Epithelial cell of prostate (primary cell): ENCODE measurements at places on chromosomes 6 and 20.
A peak's percentile ranks its signal among the peaks of the same experiment; 100 is the strongest.

DNA sequence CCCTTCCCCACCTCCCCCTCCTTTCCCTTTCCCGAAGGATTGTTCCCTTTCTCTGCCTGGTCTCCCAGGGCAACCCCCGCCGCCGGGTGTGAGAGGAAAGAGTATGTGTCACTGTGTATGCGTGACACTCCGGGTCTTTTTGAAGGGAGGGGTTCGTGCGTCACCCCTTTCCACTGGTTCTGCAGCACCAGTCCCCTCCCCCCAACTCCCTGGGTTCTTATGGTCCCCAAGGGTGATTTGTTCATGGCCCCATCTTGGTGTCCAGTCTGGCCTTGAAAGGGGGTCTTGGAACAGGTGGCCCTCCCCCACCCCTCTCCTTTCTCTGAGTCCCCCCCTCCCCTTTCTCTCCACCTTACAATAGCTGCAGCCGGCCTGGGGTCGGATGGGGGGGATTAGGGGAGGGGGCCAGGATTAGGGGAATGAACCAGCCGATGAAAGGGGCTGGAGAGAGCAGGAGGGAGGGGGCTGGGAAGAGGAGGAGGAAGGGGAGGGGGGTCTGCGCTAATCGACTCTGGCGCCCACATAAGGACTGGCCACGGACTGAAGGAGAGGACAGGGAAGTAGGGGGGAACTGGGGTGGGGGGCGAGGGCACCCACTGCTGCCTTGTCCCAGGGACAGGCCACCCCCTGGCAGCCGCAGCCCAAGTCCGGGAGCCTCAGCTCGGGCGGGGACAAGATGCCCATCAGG lies 1.3 kb upstream of the RING1 start:
- no peak for DNase-seq

GRCh38 chr20:44109951-44110361 lies 77.0 kb downstream of the JPH2 start:
- DNase-seq = no peak

GRCh38 chr6:122202576-122203137 lies 196.8 kb upstream of the HSF2 start:
- no peak for DNase-seq

DNA sequence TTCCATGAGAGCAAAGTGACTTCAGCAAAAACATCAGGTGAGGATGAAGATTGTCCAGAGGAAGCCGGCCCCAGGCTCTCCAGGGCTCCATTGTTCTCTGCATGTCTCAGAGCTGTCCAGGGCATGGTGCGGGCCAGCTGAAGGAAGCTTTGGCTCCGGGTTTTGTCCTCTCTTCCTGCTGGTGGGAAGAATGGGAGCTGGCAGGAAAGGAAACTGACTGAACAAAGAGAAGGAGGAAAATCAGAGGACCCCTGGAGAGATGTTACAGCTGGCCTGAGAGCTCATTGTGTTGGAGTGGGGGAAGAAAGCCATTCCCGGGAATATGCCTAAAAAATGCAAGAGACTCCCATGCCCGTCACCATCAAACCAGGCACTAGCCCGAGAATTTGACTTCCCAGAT lies 27.1 kb downstream of the PRND start:
- DNase-seq = no peak

GRCh38 chr6:168105813-168106632 lies 27.0 kb upstream of the FRMD1 start:
- no peak for DNase-seq

DNA sequence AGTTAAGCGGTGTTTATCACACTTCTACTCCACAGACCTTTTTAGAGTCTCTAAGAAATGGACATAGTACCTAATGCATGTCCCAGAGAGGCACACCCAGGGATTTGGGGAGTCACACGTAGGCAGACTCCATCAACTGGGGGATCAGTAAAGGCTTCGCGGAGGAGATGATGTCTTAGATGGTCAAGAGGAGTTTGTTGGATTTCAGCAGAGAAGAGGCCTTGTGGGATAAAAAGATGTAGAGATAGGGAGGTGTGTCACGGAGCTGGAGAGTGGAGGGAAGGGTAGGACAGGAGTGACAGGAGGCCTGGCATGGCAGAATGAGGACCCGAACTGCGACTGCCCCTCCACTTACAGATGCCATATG lies 9.1 kb downstream of the DYNLRB1 start:
- DNase-seq = no peak

- DNase-seq = no peak
Measured at GRCh38 chr6:67633058-67633457, 1002.0 kb upstream of the ADGRB3 start.

GRCh38 chr6:100427452-100427851 lies 37.3 kb downstream of the SIM1 start:
- DNase-seq = no peak

GRCh38 chr20:62131560-62132320 lies 9.5 kb downstream of the LSM14B start:
- DNase-seq = no peak

- no peak for DNase-seq
Measured at GRCh38 chr6:38350220-38350619, 289.5 kb downstream of the BTBD9 start.

DNA sequence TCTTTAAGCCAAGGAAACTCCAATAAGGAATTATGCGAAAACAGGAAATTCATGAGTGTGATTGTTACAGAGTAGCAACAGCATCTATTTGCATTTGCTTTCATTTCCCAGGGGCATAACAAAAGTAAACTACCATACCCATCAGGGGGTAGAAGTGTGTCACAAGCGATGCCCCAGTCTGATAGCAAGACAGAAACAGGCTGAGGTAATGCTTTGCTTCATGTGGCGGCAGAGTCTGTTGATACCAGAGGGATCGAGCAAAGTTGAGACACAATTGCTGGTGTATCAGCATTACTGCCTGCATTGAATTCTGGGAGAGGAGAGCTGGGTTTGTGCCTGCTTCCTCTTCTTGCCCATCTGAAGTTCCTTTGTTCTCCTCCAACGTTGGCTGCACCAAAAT lies 51.2 kb upstream of the LYRM2 start:
- no peak for DNase-seq

DNA sequence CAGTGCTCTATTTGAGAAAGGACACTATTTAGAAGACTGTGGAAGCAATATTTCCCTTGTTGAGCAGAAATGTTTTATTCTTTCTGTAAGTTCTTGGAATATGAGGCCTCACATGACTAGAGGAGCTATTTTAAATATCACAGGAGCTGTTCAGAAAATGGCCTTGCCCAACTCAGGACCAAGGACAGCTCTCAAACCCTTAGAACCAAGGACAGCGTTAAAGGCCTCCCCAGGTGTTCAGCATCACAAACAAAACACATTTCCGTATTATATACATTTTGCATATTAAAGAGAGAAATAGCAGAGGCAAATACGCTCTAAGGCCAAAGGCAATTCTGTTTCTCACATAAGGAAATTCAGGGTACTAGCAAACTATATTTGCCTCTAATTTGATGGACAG lies 631.4 kb downstream of the CDH26 start:
- no peak for DNase-seq

- no peak for DNase-seq
Measured at GRCh38 chr6:105747823-105748405, 338.2 kb upstream of the PRDM1 start.

- DNase-seq = no peak
Measured at GRCh38 chr6:143976806-143977349, 31.2 kb downstream of the PLAGL1 start.

GRCh38 chr6:169848946-169849345 lies 97.5 kb downstream of the ERMARD start:
- no peak for DNase-seq

- no peak for DNase-seq
Measured at GRCh38 chr6:11215773-11216172, 16.7 kb downstream of the NEDD9 start.

DNA sequence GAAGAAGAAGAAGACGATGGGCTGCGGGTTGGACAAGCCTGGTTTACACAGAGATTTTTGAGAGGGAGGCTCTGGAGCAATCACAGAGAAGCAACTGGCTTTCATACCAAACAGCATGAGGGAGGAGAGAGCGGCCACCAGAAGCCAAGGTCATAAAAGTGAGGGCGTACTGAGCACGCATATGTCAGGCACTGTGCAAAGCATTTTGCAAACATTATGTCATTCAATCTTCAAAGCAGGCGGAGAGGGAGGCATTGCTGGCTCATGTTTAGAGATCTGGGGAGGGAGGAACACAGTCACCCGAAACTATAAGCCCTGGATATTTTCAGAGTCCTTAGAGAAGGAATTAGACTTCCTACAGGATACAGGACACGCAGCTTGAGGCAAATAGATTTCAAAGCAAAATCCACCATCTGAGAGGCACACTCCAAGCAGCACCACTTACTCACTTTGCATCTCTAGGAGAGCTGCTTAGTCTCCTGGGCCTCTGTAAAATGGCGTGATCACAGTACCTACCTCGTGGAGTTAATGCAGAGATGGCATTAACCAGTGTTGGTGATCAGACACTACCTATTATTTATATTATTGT lies 24.6 kb downstream of the RAMACL start:
- no peak for DNase-seq

- no peak for DNase-seq
Measured at GRCh38 chr6:78749326-78749725, 118.0 kb upstream of the IRAK1BP1 start.

DNA sequence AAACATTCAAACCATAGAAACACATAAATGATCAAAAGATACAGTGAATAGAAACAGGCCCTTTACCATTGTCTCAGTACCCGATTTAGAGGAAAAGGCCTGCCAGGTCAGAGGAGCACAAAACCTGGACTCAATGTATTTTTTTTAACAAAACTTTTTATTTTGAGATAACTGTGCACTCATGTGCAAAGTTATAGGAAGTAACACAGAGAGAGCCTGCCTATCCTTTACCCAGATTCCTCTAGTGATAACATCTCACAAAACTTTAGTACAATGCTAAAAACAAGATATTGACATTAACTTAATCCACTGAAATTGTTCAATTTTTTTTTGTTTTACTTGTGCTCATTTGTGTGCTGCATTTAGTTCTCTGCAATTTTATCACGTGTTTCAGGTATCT lies 36.8 kb upstream of the SAMD3 start:
- DNase-seq = no peak

DNA sequence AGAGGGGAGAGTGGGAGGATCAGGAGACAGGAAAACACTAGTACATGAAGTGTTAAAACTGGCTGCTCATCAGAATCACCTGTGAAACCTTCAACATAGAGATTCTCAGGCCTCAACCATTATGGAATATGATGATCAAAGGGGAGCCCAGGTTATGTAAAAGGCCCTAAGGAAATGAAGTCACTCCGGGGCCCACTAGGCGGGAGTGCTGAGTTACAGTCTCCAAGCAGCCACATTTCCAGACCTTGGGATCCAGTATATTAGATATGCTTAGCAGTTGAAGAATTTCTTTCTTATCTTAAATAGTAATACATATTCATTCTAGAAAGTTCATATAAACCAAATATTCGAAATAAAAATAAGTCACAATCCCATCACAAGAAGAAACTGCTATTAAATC lies 476.3 kb downstream of the PRKN start:
- no peak for DNase-seq

GRCh38 chr6:33414592-33415271 lies 3.2 kb downstream of the CUTA start:
- no peak for DNase-seq

DNA sequence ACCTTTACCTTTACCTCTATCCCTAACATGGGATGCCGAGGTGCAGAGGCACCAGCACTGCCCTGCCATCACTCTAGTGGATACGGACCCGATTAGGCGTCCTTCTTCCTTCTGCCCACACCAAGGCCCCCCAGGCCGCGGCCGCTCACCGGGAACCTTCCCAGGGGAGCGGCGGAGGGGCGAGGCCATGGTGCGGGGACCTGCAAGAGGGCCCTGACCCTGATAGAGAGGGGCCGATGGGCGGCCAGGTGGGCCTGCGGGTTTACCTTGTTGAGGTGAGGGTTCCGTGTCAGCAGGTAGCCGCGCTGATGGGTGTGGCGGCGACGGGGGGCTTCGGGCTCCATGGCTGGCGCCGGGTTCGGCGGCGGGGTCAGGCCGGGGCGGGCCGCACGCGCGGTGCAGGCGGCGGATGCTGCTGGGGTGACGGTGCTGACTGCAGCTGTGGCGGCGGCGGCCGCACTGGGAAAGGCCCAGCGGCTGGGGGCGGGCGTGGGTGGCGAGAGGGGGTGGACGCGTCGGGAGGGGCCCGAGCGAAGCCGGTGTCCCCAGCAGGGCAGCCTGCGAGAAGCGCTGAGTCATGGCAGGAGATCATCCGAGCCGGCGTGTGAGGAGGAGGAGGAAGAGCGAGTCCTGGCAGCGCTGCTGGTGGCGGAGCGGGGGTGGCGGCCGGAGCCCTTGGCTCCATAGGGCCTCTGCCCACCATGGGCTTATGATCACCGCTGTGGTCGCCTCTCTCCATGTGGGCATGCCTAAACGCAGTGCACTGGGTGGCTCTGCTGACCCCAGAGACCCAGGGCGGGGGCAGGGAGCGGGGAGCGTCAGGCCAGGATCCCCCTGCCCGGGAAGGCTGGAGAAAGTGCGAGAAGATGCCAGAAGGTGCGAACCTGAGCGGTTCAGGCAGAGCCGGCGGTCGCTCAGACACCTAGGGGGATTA lies at the start of gene ME1:
Gene ME1 (minus strand): TSS at position 441 of the 934 bp plus-strand sequence. CDS start 97 bp downstream, at position 344.
- DNase-seq = peak; percentile 14

DNA sequence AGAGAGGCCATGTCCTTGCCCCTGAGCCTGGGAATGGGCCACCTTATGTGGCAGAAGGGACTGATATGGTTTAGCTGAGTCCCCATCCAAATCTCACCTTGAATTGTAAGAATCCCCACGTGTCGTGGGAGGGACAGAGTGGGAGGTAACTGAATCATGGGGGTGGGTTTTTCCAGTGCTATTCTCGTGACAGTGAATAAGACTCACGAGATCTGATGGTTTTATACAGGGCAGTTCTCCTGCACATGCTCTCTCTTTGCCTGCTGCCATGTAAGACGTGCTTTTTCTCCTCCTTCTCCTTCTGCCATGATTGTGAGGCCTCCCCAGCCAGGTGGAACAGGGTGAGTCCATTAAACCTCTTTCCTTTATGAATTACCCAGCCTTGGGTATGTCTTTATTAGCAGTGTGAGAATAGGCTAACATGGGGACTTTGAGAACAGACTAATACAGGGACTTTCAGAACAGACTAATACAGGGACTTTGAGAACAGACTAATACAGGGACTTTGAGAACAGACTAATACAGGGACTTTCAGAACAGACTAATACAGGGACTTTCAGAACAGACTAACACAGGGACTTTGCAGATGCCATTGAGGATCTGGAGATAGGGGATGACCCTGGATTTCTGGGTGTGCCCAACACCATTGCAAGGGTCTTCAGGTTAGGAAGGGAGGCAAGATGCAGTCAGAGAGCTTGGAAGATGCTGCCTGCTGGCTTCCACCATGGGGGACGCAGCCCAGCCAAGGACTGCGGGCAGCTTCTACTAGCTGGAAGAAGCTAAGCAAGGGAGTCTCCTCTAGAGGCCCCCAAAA lies 86.9 kb downstream of the RAMACL start:
- no peak for DNase-seq

DNA sequence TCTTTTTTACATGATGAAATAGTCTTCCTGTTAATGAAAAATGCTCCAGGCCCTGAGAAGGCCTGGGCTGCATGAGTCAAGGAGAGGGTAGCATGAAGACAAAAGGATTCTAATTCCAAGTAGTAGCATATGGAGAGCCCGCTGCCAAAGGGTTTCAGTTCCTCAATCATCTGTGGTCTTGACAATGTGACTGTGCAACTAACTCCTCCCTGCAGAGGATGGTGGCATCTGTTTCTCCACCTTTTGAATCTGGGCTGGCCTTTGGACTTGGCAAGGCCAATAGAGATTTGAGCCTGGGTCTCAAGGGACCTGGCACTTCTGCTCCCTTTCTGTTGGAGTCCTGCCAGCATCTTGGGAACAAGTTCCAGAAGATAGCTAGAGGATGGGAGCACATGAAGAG lies 35.1 kb upstream of the ANKEF1 start:
- DNase-seq = no peak
